Stimulated activated CD8-positive, alpha-beta memory T cell treated with anti-CD3 and anti-CD28 coated beads, Interleukin-15, amount 100 ng/mL, for 1 hour (primary cell): ENCODE measurements at places on chromosomes 16 and 17.

DNA sequence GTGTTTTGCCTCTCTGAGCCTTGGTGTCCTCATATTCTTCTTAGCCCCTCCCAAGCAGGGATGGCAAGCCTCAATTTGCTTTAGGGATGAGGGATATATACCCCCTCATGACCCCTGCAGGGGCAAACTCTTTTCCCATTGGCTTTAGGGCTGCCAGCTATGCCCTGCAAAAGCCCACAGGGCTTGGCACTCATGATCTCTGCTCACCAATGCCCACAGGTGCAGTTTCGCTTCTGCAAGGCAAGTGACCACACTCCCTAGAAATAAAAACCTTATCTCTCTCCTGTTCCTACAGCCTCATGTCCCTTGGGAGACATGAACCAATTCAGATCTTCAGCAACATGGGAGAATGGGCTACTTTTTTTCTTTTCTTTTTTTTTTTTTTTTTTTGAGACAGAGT lies 8.8 kb downstream of the BEAN1 start:
- no peak for DNase-seq

DNA sequence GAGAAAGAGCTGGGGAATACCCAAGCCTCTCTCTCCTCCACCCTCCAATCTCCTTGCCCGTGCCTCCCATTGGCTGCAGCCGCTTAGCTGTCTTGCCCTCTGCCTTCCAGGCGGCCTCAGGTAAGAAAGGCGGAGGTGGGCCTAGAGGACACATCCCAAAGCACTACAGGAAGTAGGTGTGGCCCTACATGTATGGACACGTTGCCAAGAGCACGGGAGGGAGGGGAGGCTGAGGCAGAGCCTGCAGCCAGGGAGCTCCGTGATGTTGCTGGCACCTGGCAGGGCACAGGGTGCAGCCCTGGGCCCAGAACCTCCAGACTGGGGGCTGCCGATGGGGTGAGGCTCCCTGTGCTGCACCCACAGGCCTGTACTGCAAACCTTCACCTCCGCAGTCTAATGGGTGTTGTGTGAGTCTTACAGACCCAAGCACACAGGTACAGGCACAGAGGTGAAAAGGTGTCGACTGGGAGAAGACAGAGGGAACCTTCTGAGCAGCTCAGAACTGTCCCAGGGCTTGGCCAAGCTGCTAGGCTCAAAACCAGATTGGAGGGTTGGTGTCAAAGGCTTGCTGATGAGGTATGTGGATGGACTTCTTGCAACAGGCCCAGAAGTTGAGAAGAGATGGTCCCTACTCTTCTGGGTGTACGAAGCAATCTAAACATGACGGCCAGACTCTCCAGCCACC lies 23.5 kb upstream of the FOXK2 start:
- no peak for DNase-seq

GRCh38 chr17:2400474-2400866 lies 390 bp downstream of the MNT start:
- no peak for DNase-seq

- no peak for DNase-seq
Observed at GRCh38 chr16:20484726-20485125, 33.4 kb downstream of the ACSM2A start.

DNA sequence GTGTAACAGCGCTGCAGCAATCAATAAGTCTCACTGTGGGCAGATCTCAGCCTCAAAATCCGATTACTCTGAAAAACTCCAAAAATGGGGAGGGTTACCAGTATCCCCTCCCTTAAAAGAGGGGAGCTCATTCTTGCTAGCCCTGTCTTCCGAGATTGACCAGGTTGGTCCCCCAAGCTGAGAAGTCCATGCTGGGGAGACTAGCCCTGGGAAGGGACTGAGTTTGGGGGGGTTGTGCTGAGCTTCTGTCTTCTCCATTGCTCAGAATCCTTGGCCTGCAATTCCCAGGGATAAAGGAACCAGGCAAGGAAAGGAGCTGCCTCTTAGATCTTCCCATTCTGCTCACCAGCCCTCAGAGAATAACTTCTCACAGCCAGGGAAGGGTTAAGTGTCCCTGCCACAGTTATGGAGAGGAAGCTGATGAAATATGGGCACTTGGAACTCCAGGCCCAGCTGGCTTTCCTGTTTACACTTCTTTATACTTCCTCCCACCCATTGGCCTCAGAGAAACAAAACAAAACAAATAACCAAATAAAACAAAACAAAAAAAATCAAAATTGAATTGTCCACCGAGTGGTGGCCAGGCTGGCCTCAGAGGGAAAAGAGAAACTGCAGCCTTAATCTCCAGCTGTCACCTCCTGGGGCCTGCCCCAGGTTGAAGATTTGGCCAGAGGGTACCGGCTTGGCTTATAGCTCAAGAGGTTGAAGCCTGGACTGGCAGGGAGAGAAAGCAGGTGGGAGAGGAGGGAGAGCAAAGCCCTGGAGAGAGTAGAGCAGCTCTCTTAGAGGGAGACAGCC lies 2.6 kb downstream of the HOXB3 start:
- DNase-seq, result no peak

DNA sequence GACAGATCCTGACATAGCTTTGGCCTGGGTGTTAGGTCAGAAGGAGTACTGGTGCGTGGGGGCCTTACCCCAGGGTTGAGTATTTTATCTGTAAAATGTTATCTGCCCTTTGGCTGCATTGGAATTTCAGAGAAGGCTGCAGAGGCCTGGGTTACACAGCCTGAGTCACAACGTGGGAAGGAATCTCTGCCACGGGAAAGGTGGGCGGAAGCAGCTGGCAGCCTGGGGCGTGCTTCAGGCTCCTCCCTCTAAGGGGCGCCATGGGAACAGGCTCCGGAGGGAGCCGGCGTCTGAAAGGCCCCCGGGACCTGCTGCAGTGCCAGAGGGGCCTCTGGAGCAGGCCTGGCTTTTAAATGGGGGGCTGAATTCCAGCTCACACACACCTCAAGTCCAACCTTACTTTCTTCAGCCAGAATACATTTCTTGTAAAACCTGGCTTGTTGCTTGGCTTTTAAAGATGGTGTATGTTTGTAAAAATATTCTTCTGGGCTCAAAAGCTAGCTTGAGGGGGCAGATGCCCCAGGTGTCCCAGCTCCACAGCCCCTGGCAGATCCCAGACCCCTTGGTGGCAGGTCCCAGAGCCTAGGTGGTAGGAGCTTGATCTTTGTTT lies 142.2 kb downstream of the RAB11FIP4 start:
- DNase-seq, result no peak

DNA sequence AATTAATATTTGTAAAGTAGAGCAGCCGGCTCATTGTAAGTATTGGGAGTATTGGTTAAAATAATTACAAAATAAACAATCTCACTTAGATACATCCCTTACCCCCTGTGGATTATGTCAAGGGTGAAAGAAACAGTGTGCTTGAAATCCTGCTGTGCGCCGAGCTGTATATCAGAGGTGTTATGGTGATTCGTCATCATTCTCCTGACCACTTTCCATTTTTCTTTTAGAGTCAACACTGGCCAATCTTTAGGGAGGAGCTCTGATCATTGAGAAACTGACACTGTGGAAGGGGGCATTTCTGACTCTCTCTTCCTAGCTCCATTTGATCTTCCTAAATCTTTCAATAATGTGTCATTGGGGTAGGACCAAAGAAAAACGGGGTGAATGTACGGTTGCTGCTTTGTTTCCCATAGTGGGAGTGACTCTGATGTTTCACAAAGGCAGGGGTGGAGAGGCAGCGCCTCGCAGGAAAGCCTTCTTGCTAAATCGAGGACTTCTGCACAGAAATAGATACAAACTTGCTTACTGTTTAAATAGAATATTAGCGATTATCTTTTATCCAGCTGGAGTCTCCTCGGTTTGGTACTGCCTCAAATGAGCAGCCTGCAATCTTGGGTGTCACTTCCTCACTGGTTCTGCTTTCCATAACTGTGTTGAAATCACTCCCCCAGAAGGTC lies 123.4 kb downstream of the PRKCB start:
- no peak for DNase-seq

DNA sequence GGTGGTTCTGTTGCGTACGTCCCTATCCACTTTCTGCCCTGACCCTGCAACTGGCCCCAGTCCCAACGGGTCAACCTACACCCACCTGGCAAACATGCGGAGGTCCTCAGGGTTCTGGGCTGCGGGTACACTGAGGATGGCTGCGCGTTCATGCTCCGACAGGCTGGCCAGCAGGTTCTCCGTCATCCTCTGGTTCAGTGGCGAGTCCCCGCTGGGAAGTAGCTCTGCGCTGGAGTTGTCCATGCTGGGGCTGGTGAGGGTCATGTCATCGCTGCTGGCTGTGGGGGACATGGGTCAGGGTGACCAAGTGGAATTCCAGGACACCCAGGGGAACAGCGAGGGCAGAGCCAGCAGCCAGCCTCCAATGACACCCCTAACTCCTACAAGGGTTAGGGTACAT lies 10.6 kb downstream of the MPG start:
- no peak for DNase-seq
